Germinal center (tissue), 1 donor: ENCODE measurements at places on chromosomes 16 and 17.
A peak's percentile ranks its signal among the peaks of the same experiment; 100 is the strongest.

DNA sequence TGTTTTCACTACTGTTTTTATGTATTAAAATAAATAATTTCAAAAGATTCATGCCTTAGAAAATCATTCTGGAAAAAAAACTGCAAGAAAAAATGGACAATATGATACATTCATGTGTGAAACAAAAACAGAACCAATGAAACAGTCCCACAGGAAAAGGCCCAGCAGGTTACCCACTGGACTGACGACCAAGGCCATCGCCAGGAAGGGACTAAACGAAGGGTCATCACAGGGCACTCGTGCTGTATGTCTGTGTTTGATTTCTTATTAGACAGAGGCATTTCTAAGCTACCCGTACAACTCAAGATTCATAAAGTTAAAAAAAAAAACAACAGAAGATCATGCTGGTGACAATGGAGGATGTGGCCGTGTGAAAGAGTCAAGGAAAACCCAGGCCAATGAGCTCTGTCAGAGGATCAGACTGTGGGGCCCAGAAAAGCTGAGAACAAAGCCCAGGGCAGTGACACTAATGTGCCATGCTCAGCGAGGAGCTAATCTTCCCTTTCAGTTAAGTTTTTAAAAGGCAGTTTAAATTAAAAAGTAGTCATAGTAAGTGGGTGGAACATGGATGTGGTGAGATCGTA is 31.8 kb downstream of the NSMCE1 start:
- no peak for DNase-seq

GRCh38 chr16:23435500-23435899 is 17.5 kb downstream of the COG7 start:
- peak; percentile 80 for DNase-seq

DNA sequence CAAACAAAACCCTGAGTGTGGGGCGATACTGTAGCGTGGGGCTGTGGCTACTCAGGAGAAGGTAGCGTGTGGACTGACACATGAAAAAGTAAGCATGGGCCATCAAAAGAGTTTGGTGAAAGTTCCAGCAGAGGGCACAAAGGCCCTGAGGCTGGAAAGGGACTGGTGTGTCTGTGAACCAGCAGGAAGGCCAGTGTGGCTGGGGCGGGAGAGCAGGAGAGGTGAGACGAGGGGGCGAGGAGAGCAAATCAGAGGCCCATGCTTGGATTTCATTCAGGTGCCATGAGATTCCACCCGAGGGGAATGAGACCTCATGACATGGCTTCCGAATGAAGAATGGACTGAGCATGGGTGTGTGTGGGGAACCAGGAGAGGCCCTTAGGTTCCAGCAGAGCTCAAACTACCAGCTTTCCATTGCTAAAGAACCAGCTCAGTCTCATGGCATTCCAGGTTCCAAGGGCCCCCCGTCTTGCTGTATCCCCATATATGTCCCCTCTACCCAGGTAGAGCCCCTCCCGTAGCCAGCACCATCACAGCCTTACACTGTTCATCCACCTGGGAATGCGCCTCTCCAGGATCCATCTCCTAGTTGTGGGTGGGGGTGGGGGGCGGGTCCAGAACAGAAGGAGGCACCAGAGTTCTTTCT is 31.1 kb downstream of the TRPV2 start:
- no peak for DNase-seq

GRCh38 chr16:77430787-77431585 is 3.8 kb downstream of the ADAMTS18 start:
- no peak for DNase-seq

DNA sequence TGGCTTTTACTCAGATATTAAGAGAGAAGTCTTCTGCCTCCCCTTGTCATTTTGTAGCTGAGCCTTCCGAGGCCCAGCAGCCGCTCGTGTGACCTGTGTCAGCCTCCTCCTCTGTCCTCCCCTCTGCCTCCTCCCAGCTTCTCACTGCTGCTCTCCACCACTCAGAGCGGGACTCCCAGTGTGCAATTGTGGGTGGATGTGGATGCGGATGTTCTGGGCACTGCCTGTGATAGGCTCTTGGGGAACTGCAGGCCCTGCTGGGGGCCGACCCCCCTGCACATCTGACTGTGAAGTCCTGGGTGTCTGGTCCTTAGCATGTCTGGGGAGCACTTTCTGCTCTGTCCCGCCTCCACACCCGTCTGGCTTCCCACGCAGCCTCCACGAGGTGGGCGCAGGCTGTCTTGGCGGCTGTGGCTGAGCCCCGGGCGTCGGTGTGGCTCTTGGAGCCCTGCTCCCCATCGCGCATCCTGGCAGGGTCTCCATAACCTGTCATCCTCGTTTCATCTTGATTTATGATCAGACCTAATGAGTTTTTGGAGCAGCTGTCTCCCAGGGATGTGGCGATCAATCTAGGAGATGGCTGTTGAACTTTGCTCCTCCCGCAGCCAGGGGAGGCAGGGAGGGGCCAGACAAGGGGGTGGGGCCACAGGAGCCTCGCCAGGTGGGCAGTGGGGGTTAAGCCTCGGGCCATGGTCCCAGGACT is 28.1 kb downstream of the GRIN2C start:
- no peak for DNase-seq

- no peak for DNase-seq
These were observed 17.9 kb upstream of the HEXD start for GRCh38 chr17:82400206-82400605.

DNA sequence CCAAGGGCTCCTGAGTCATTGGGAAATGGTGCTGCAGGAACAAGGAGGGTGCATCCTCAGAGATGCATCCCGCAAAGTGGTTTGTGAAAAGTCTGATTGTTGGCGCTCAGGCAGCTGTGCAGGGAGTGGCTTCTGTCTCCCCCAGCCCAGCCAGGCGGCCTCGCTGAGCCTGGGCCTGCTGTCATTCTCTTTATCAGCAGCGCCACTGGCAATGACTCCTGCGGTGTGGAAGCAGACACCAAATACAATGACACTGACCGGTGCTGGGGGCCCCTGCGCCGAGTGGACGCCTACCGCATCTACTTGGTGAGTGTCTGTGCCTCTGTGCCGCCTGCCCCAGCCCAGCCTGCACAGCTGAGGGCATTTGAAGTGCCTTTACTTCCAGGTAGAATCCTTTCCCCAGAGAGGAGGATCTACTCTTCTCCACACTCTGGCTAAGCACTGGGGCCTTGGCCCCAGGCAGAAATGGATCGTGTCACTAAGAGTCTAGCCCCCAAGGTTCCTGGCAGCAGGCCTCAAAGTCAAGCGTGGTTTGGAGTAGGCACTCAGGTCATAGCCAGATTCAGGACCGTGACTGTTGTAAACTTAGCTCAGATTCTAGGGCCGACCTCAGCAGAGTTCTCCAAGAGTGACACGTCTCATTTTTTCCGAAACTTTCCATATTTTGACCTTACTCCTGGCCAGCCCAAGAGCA is 19.3 kb upstream of the NAT9 start:
- no peak for DNase-seq

- peak; percentile 54 for DNase-seq
These were observed 7.5 kb downstream of the LDHD start for GRCh38 chr16:75108792-75109731.

DNA sequence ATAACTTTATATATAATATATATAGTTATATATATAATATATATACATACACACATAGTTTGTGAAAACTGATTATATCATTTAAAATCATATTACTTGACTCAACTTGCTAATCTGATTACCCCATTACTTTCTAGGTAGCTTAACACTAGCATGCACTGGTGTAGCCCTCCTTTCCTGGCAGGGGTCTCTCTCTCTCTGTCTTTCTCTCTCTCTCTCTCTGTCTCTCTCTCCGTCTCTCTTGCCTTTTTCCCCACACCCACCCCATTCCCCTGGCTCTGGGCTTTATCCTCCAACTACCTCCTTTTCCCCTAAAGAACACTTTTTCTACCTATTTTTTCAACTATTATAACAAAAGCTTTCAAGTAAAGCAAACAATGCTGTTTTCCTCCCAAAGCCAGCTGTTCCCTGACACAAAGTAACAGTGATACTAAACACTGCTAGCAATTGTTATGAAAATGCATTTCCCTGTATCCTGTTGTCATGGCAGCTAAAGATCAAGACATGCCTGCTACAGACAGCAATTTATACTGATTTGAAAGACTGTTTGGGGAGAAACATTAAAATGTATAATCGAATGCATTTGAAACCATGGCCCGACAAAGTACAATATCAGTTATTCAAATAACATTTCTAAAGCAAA is 89.4 kb downstream of the CHD9NB start:
- DNase-seq = no peak

DNA sequence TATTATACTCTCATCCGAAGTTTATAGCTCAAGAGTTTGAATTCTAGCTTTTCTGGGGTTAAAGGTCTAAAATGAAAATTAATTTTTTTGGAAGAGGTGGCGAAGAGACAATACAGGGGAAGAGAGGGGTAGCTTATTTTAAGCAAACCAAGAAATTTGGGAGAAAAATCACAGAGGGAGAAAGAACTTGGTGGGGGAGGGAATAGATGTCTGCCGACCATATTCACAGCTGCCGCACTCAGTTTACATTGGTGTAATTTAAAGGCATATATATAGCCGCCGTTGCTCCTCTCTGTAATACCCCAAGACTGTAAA is 6.5 kb upstream of the ZFHX3 start:
- no peak for DNase-seq

DNA sequence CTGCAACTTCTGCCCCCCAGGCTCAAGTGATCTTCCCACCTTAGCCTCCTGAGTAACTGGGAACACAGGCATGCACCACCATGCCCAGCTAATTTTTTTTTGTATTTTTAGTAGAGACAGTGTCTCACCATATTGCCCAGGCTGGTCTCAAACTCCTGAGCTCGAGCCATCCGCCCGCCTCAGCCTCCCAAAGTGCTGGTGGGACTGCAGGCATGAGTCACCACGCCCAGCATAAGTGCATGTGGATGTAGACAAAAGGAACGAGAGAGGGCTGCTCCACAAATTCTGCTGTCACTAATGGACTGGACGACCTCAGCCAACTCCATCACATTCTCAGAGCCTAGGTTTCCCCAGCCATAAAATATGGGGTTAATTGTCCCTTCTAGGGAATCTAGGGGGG is 7.7 kb upstream of the SP2 start:
- DNase-seq = no peak

GRCh38 chr16:51057969-51058337 is 93.1 kb downstream of the SALL1 start:
- DNase-seq = no peak

- no peak for DNase-seq
These were observed 10.0 kb upstream of the HES7 start for GRCh38 chr17:8133941-8134340.

DNA sequence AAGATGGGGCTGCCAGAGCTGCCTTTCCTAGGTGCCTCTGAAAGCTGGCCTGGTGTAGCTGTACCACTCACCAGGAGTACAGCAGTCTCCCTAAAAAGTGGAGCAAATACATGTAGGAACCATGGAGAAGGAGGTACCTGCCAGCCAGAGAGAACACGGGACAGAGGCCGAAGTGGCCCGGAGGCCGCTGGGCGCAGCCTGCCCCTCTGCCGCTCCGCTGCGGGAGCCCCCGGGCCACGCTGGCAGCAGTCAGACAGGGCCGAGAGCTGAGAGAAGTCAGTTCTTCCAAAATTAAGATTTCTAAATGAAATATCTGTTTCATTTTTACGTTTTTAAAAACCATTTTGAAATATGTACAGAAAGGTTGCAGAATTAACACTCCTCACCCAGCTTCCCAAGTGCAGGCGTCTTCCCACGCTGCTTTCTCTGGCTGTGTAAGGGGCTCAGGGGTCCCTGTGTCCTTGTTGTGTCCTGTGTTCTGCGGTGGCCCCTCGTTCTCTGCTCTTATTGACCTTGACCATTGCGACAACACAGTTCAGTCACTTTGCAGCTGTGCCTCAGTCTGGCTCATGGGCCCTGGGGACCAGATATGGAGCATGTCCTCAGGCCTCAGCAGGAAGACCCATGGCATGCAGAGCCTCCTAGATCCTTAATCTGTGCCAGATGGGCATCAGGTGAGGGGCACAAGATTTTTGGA is 5.0 kb downstream of the MAPK8IP3 start:
- DNase-seq = no peak

GRCh38 chr17:17107891-17108431 is 65.7 kb downstream of the MPRIP start:
- no peak for DNase-seq

GRCh38 chr16:68668266-68668665 is 23.2 kb downstream of the CDH3 start:
- no peak for DNase-seq

DNA sequence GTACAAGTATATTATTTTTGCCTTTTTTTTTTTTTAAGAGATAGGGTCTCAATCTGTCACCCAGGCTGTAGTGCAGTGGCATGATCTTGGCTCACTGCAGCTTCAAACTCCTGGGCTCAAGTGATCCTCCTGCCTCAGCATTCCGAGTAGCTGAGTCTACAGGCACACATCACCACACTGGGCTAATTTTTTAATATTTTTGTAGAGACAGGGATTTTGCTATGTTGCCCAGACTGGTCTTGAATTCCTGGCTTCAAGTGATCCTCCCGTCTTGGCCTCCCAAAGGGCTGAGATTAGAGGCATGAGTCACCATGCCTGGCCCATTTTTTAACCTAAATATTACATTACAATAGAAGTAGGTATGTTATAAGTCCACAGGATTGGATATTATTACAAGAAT is 3.2 kb downstream of the TERB1 start:
- DNase-seq = no peak

DNA sequence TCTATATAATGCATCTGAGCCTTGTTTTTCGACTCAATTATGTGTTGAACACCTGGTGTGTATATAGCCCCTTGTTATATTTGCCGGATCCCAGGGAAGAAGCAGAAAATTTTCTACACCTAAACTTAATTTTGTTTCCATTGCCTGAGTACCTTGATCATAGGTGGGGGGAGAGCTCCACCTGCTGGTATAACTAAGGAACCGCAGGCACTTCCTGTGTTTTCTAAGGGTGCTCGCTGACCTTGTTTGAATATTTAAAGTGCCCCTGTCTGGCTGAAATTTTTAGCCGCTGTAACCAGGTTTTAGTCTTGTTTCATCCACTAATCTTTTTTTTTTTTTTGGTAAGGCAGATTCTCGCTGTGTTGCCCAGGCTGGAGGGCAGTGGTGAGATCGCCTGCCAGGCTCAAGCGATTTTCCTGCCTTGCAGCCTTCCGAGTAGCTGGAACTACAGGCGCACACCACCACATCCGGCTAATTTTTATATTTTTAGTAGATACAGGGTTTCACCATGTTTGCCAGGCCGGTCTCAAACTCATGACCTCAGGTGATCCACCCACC is 6.5 kb upstream of the NUBP1 start:
- DNase-seq = peak; percentile 85

- peak; percentile 75 for DNase-seq
These were observed 5.9 kb upstream of the XYLT1 start for GRCh38 chr16:17476414-17477259.

DNA sequence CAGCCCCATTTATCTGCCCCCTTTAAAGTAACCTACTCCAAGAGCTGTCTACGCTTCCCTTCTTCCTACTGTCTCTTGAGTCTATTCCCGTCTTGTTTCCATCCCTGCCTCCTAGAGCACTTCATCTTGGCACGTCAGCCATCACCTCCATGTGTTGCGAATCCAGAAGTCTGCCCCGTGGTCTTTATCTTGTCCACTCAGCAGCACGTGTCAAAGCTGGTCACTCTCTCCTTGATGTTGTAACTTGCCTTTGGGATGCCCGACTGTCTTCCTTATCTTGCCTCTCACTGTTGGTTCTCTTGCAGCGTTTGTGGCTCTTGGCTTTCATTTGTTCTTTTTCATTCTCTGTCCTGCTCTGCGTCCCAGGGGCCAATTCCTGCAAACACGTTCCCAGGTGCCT is 99.4 kb downstream of the PLCG2 start:
- DNase-seq = no peak
